Thyroid gland (tissue), 4 donors: ENCODE measurements at places on chromosomes 4 and X. TPM values are rescaled to one million over a fixed set of nuclear protein-coding genes. Genes with fewer than 3 reads are reported as not detected.
A peak's percentile ranks its signal among the peaks of the same experiment; 100 is the strongest.

GRCh38 chr4:137707102-137707620 is 174.9 kb upstream of the PCDH18 start:
- H3K4me1 ChIP-seq, result peaks cover 10% of the 10 kb centered on the region
- no peak for DNase-seq
- H3K36me3 ChIP-seq, result no peaks in the 10 kb centered on the region

GRCh38 chr4:45663003-45663402 is 460.9 kb downstream of the GABRG1 start:
- peak overlapping the region; percentile 19 for H3K27ac ChIP-seq
- no peaks in the 10 kb centered on the region for H3K36me3 ChIP-seq
- H3K27me3 ChIP-seq, result no peaks in the 10 kb centered on the region
- DNase-seq, result peak; percentile 80
- peaks cover 15% of the 10 kb centered on the region for H3K4me1 ChIP-seq

DNA sequence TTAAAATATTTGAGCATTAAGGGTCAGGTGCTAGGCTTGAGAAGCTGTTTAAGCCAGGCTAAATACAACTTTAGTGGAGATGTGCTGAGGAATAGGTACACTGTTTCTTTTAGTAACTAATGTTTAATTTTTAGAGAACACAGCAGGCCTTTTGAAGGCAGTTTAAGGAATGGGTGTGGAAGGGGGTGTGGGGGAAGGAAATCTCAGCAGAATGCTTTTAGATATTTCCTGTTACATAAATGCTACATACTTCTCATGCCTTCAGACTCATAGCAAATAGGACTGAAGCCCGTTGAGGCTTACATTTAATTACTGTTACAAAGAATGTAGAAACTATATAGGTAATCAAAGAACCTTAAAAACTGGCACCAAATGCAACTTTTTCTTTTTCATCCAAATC is 66.3 kb downstream of the WWC2 start:
- H3K4me3 ChIP-seq, result no peak overlapping the region
- H3K4me1 ChIP-seq, result peaks cover 16% of the 10 kb centered on the region
- peak overlapping the region; percentile 76 for H3K27ac ChIP-seq
- DNase-seq, result no peak

DNA sequence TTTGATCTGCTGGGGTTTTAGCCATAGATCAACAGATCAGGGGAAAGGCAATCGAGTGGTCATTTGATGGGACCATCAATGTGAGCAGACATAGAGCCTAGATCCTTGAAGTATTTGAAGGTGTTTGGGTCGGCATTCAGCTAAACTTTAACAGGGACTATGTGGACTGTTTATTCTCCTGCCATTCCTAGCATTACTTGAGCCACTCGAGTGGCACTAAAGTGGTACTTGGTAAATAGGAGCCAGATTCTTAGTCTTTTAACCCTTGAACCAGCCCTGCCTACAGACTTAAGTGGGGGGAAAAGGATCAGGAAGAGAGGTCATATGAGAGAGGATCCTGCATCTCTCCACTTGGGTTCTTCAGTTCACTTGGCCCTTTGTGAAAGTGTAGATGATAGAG is 3.8 kb downstream of the MSN start:
- H3K4me3 ChIP-seq, result no peak overlapping the region
- H3K36me3 ChIP-seq, result no peaks in the 10 kb centered on the region
- peak overlapping the region; percentile 96 for H3K27ac ChIP-seq
- peaks cover 73% of the 10 kb centered on the region for H3K4me1 ChIP-seq
- peak; percentile 61 for DNase-seq
- no peaks in the 10 kb centered on the region for H3K27me3 ChIP-seq

DNA sequence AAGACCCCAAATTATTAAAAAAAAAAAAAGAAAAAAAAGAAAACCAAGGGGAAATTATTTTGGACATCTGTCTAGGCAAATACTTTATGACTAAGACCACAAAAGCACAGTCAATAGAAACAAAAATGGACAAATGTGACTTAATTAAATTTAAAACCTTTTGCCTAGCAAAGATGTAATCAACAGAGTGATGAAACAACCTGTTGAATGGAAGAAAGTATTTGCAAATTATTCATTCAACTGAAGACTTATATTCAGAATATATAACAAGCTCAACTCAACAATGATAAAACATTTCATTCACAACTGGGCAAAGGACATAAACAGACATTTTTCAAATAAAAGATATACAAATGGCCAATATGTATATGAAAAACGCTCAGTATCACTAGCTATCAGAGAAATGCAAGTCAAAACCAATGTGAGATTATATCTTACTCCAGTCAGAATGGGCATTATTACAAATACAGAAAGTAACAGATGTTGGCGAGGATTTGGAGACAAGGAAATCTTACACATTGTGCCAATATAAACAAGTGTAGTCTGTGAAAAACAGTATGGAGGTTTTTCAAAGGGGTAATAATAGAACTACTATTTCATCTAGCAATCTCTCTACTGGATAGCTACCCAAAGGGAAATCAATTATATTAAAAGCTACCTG is 67.1 kb downstream of the FAAH2 start:
- no peak overlapping the region for H3K27ac ChIP-seq
- no peaks in the 10 kb centered on the region for H3K27me3 ChIP-seq
- no peak for DNase-seq
- H3K4me3 ChIP-seq, result no peak overlapping the region
- H3K4me1 ChIP-seq, result no peaks in the 10 kb centered on the region
- H3K36me3 ChIP-seq, result no peaks in the 10 kb centered on the region

DNA sequence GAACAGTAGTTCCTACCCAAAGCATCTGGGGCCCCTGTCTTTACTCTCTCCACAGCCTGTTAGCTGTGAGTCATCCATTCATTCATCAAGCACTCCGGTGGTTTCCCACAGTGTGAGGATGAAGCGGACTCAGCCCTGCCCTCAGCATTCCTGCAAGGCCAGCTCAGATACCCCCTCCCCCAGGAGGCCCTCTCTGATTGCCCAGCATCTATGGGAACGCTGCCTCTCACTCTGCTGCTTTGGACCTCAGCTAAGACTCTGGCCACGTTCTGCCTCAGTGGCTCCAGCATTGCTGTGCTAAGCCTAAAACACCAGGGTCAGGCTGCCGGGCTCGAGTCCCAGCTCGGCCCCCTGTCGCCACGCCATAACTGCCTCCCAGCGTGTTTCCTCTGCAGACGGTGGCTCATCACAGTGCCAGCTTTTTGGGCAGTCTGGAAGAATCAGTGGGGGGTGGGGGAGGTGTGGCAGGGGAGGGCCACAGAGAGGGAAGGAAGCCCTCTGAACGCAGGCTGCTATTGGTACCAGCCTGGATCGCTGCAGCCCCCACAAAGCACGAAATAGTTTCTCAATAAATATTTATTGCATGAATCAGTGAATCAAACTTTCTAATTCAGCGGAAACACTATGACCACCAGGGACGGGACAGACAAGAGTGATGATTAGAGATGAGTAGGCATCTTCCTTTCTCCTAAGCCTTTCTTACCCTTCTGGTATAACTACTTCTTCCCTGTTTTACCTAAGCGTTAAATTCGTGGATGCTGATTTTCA is 74.4 kb downstream of the SORCS2 start:
- H3K4me1 ChIP-seq, result no peaks in the 10 kb centered on the region
- no peak for DNase-seq
- no peak overlapping the region for H3K4me3 ChIP-seq
- no peaks in the 10 kb centered on the region for H3K36me3 ChIP-seq
- no peaks in the 10 kb centered on the region for H3K27me3 ChIP-seq
- no peak overlapping the region for H3K27ac ChIP-seq

GRCh38 chr4:51907006-51907669 is 64.2 kb downstream of the DCUN1D4 start:
- H3K4me3 ChIP-seq, result no peak overlapping the region
- H3K27me3 ChIP-seq, result no peaks in the 10 kb centered on the region
- no peak for DNase-seq
- H3K36me3 ChIP-seq, result peaks cover 6% of the 10 kb centered on the region
- no peaks in the 10 kb centered on the region for H3K4me1 ChIP-seq

DNA sequence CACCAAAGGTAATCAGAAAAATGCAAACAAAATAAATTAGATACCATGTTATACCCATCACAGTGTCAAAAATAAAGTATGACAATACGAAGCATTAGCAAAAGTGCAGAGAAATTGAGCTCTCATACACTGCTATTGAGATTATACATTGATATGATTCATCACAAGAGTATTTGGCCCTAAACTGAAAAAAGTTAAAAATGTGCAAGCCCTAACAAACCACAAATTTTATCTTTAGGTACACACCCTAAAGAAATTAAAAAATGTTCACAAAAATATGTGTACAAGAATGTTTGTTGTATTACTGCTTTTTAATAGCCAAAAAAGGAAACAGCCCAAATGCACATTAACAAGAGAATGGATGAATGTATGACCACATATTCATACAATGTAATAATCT is 137.9 kb upstream of the MAGEA10 start:
- no peaks in the 10 kb centered on the region for H3K36me3 ChIP-seq
- H3K27ac ChIP-seq, result no peak overlapping the region
- DNase-seq, result no peak
- H3K4me1 ChIP-seq, result no peaks in the 10 kb centered on the region

- no peaks in the 10 kb centered on the region for H3K27me3 ChIP-seq
- H3K4me3 ChIP-seq, result no peak overlapping the region
- no peak overlapping the region for H3K27ac ChIP-seq
- H3K4me1 ChIP-seq, result no peaks in the 10 kb centered on the region
- no peak for DNase-seq
Measured at GRCh38 chrX:155313766-155314165, 20.6 kb downstream of the CLIC2 start.

GRCh38 chr4:24117975-24118374 is 228.1 kb upstream of the PPARGC1A start:
- no peak overlapping the region for H3K27ac ChIP-seq
- DNase-seq, result no peak
- H3K27me3 ChIP-seq, result no peaks in the 10 kb centered on the region
- H3K36me3 ChIP-seq, result no peaks in the 10 kb centered on the region

DNA sequence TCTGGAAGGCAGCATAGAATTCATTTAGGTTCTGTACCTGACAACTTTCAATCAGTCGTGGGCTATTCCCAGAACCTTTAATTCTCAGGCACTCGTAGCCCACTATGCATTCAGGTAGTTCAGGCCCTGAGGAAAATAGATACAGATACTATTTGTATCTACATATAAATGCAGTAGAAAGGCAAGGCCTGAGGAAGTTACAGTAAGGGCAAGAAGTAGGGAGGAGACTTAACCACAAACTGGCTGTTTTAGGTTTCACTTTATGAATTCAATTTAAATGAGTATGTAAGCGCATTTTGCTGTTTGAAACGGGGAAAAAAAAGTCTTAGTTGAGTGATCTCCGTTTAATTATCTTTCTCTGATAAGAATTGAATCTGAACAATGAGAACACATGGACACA is 529.4 kb upstream of the ATOH1 start:
- H3K4me3 ChIP-seq, result no peak overlapping the region
- no peaks in the 10 kb centered on the region for H3K27me3 ChIP-seq
- no peaks in the 10 kb centered on the region for H3K36me3 ChIP-seq

GRCh38 chr4:48261281-48261680 is 8.4 kb downstream of the TEC start:
- H3K27ac ChIP-seq, result no peak overlapping the region
- no peaks in the 10 kb centered on the region for H3K27me3 ChIP-seq
- no peak for DNase-seq
- no peaks in the 10 kb centered on the region for H3K4me1 ChIP-seq
- no peaks in the 10 kb centered on the region for H3K36me3 ChIP-seq

DNA sequence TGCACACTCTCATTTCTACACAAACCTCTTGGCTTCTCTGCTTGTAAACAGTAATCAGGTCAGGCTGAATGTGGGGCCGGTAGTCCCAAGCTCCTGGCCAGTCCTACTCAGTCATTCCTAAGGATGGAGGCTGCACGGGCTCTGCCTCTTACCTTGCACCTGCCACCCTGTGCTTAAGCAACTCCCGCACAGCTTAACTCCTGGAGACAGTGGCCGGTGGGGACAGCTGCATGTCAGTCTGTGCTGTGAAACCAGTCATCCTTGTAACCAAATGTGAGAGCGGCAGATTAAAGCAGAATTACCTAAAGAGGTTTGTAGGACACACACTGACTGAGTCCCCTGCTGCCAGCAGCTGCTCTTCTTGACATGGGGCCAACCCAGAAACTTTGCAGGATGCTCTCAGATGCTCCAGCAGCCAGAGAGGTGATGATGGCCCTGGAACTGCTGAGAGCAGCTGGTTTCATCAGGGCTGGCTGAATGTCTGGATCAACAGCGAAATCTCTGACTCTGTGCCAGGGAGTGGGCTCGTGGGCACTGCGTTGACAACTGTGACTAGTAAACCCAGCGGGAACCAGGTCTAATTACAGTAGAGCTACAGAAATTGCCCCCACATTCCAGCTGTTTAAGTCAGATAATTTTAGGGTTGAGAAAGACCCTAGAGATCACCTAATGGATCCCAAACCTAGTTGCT is 123.7 kb downstream of the ANAPC4 start:
- H3K4me1 ChIP-seq, result no peaks in the 10 kb centered on the region
- H3K4me3 ChIP-seq, result no peak overlapping the region
- no peaks in the 10 kb centered on the region for H3K27me3 ChIP-seq
- no peak overlapping the region for H3K27ac ChIP-seq
- DNase-seq, result no peak

DNA sequence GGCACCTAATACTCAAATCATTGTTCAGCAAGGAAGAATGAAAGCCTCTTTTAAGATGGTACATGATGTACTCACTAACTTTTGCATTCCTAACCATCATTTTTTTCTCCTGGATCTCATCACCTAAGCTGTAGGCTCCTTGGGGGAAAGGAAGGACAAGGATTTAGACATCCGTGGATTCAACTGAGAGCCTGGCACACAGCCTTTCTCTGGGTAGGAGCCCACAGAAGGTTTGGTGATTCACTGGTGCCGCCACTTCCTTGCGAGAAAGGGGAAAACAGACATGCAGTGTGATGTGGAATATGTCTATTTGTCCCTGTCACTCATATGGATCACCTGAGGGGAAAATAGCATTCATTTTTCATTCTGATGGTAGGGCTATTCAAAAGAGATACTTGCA is 147.3 kb downstream of the PCDH7 start:
- H3K4me1 ChIP-seq, result no peaks in the 10 kb centered on the region
- no peaks in the 10 kb centered on the region for H3K27me3 ChIP-seq
- no peaks in the 10 kb centered on the region for H3K36me3 ChIP-seq
- no peak for DNase-seq

DNA sequence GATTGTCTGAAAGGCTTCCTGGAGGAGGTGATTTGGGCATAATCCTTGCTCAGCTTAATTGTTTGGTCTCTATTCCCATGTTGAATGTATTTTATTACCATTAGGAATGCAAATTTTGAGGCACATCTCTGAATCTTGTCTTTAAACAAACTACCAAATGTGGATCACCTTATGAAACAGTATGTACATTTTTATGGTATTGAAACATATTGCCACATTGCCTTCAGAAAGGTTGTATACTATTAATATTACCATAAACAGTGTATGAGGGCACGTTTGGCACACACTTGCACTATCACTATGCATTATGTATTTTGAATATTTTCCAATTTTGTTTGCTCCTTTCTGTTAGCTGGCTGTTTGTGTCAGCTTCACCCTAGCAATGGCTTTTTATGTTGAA is 60.0 kb upstream of the ALB start:
- H3K4me1 ChIP-seq, result no peaks in the 10 kb centered on the region
- no peak overlapping the region for H3K4me3 ChIP-seq
- no peaks in the 10 kb centered on the region for H3K36me3 ChIP-seq
- DNase-seq, result no peak

MAGEA4 gene
- total RNA-seq, result not detected

NAA11 gene
- not detected for total RNA-seq

TRAPPC11 gene
- total RNA-seq, result 34.6 TPM

RASSF6 gene
- 13.1 TPM for total RNA-seq

TMEM128 gene
- total RNA-seq, result 32.3 TPM

ETDA gene
- not detected for total RNA-seq
